ENCODE measurements at places on chromosomes 3 and 15.

- no peak for DNase-seq
Measured at GRCh38 chr3:183904833-183905780, 20.4 kb upstream of the PARL start.

DNA sequence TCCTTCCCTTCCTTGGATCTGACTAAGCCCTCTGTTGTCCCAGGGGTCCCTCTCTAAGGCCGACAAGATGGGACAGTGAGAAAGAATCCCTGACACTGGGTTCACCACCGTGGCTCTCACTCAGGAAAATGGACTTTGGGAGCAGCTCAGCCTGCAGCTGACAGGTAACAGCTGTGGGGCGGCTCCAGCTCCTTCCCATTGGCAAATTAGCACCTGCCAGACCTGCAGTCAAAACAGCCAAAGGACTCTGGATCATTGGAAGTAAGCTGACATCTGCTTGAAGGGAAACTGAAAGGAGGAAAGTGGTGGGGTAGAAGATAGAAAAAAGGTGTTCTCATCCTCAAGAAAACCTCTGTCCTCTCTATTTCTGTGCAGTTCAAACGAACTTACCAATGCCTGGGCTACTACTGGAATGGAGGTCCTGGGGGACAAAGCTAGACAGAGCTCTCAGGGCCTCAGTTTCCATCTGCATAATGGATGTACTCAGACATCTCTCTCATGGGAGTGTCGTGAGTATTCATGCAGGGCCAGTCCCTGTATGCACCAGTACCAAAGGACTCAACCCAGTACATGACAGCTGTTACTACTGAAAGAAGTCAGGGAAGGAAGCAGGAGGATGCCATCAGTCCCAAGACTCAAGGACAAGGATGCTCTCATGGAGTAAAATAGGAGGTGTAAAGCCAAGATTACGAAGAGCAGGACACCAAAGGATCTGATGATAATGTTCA, 53.6 kb upstream of the DCLK3 start:
- no peak for DNase-seq

DNA sequence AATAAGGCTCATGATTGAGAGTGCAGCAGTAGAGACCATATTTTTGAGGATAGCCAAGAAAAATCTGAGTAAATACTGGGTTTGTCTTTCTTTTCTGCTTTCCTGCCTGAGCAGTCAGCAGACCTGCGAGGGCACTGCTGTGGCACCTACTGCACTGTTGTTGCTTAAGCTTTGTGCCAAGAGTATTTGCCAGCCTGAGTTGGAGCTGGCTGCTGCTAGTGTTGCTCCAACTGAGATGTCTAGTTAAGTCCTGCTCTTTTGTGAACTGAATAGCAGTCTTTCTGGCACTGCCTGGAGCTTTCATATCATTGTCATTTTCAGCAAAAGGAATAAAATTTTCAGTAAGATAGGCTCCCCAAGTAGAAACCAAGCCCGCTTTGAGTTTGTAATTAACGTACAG, 214.5 kb upstream of the P2RY1 start:
- no peak for DNase-seq

DNA sequence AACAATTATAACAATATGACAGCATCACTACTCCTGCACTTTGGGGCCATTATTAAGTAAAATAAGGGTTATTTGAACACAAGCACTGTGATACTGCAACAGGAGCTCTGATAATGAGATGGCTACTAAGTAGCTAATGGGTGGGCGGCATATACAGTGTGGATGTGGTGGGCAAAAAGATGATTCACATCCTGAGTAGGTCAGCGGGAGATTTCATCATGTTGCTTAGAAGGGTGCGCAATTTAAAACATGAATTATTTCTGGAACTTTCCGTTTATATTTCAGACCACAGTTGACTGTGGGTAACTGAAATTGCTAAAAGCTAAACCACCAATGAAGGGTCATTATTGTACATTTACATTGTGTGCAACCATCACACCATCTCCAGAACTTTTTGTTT, 42.3 kb downstream of the FBXO22 start:
- DNase-seq: no peak

DNA sequence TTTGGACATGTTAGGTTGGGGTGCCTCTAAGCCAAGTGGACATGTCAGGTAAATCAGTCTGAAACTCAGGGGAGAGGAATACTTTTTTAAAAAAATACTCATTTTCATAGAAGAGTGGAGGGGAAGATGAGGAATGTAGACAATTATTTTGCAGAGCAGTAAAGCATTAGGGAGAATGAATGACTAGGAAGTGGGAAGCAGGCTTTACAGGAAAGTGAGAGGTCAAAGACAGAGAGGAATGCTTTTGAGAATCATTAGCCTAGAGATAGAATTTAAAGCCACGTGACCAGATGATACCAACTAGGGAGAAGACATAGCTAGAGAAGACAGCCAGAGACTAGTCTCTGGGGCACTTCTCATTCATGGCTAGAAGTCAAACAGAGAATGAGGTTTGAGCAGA, 91.0 kb downstream of the RAD18 start:
- DNase-seq: no peak

GRCh38 chr15:45635191-45635638, 386 bp downstream of the SQOR start:
- DNase-seq: peak; percentile 46

DNA sequence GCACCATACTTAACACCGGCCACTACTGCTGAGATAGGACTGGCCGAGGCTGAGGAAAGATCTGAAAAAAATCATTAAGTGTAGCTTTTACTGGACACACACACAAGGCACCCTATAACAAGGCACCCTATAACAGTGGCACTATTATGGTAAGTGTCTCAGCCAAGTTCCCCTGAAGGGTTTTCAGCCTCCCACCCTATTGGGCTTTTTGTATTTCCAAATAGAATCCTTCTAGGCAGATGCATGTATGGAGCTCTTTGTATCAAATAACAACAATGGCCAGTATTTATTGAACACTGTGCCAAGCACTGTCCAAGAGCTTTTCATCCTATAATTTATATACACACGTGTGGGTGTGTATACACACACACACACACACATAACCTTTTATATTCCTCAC, 6.7 kb upstream of the DNAJA4 start:
- DNase-seq: no peak

GRCh38 chr3:175144368-175144767, 285.2 kb downstream of the NAALADL2 start:
- DNase-seq: no peak

DNA sequence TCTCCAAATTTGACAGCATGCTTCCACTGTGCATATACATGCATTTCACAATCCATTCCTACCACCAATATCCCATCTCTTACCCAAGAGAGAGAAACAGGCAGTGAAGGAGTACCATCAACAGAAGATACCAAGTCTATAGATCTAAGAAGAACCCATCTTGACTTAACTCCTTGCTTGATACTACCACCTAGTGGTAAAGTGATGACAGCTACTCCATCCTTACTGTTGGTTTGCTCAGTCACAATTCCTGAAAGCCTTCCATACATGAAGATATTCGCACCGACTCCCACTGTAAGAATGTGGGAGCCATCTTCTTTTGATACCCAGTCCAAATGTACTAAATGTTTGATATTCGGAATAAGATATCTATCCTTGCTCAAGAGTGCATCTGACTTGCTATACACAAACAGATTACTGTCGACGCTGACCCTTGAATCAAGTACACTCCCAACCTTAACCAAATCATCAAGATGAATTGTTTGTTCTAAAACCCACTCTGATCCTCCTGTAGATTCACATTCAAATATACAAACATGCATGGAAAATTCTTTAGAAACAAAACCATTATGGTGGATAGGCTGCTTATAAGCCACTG, 123.1 kb downstream of the DMXL2 start:
- no peak for DNase-seq

DNA sequence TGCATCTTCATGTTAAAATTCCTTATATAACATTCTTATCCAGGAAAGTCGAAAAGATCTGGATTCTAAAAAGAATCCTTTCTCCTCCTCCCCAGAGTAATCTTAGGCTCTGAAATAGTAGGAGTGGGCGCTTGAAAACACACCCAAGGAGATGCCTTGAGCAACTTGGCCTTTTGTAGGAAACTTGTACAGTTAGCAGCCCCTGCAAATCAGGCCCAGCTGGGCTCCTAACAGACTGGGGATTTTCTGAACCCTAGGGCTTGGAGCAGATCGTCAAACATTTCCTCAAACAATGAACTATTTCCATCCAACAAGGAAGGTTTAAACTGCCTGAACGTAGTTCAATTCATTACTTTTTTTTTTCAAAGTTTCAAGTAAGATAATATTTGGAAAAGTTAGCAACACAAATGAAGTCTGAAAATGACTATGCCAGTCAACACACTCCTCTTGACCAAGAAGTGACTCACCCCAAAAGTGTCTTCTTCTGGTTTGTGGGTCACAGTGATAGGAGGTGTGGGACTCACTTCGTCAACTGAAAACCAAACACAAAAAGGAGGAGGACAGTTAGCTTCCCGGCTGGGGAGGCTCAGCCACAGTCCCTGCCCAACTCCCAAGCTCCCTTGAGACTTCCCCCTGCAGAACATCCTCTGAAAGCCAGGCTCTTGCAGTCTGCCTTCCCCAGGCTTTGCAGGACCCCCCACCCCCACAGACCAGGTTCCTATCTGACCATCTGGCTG, 129.7 kb downstream of the NTRK3 start:
- no peak for DNase-seq

DNA sequence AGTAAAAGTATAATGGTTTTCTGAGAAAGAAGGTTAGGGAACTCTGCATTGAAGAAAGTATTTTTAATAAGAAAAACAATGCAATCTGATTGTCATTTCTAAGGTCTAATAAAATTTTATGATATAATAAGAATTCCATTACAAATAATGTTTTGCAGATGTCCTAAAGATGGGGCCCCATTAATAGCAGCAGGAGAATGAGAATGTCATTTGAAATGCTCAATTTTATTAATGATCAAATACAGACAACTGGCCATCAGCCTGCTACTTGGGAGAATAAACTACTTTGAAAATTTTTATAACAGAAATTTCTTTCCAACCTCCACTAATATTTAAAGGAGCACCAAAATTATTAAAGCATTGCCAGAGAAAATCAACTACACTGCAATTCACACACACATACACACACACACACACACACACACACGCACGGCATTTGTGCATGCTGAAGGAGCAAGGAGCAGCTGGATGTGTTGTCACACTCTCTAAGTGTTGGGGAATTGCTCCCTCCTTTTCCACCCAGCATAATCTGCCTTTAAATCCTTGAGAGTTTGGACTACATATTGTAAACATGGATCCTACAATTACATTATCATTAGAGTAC, 109.5 kb downstream of the THRB start:
- no peak for DNase-seq

DNA sequence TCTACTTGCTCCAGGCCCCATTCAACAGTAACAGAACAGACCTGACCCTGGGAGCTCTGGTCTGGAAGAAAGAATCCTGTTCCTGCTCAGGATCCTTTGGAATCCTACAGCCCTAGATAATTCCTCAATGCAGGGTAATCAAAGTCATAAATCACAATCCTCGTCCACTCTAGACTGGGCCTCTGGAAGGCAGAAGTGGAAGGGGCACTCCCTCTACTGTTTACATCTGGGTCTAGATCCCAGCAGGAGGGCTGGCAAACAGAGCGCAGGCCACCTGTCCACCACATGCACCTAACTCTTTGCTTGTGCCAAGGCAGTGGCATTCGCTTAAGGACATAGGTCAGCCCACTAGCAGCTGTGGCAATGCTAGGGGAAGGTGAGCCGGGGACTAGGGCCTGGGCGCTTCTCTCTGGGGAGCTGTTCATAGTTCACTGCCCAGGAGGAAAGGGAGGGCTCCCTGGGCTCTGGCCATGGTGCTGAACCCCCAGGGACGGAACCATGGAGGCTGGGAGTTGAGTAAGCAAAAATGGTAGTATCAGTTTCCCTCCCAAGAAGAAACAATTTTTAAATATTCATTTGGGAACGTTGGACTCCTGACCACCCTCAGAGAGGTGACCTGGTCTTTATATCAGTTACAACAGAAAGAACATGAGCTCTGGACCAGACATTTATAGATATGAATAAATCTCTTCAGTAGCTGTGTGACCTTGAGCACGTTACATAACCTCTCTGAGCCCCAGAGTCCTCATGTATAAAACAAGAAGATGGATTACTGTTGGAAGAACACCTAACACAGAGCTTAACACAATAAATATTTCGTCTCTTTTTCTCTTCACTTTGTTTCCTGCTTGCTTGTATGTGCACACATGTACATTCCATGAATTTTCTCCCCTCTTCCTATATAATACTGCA, 90.2 kb downstream of the NTRK3 start:
- DNase-seq: no peak

- DNase-seq: no peak
Measured at GRCh38 chr3:54835701-54836100, 92.2 kb downstream of the LRTM1 start.

GRCh38 chr3:156637480-156638022, 36.8 kb upstream of the TIPARP start:
- DNase-seq: no peak

Data from stimulated activated CD8-positive, alpha-beta memory T cell treated with anti-CD3 and anti-CD28 coated beads, Interleukin-4, amount 100 ng/mL, for 1 hour (primary cell).